CD4-positive, alpha-beta T cell treated with Interleukin-10 for 1 hour (primary cell): ENCODE measurements at places on chromosomes 6 and 20.
A peak's percentile ranks its signal among the peaks of the same experiment; 100 is the strongest.

DNA sequence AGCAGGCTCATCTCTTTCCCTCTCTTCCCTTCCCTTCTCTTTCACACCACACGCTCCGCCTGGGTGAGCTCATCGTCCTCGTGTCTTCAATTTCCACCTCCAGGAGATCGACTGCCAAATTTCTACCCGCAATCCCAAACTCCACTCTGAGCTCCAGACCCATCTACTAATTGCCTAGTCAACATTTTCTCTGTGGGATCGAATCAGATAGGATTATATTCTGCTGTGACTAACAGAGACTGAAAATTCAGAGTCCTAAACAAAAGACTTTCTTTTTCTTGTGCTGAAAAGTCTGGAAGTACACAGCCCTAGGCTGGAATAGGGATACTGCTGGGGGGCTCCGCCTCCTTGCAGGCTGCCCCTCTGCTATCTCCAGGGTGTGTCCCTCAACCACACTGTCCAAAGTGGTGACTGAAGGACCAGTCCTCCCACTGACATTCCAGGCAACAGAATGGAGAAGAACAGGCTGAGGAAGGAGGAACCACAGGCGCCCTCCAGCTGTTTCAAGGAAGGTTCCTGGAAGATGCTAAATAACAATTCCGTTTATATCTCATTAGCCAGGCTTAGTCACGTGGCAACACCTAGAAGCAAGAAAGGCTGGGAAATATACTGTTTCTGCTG lies 5.0 kb upstream of the HSPA12B start:
- no peak for DNase-seq

GRCh38 chr20:59726281-59726595 lies 121.9 kb downstream of the PHACTR3 start:
- no peak for DNase-seq

GRCh38 chr20:56060486-56060885 lies 55.2 kb upstream of the CBLN4 start:
- no peak for DNase-seq

DNA sequence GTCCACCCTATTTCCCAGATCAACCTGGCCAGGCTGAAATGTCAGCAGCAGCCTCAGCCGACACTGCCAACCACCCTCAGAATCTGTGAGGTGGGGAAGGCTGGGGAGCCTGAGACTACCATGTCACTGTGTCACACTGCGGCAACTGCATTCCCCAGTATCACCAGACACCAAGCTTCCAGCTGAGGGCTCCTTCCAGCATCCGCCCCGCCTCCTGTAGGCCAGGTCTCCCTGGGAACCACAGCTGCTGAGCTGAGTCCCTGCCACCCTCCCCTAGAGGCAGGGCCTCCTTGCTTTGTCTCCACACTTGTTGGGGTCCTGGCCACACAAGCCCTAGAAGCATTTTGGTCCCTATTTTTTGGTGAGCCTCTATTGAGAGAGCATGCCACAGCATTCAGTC lies 115.7 kb downstream of the UNC5CL start:
- no peak for DNase-seq

DNA sequence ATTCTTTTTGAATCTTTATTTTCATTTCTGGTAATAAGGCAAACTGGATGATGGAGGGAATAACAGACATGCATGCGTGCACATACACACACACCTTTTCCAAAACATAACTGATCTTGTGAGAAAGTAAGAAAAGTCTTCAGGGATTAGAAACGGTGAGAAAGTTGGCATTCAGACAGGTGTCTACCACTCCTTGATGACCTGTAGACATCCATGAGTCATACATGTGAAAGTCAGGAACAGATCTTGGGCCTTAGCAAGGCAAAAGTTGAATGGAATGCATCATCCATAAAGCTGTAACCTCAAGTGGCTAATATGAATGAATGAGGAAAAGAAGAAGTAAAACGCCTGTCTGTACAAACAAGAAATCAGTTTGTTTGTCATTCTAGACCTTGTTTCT lies 97.3 kb downstream of the GRIK2 start:
- no peak for DNase-seq

DNA sequence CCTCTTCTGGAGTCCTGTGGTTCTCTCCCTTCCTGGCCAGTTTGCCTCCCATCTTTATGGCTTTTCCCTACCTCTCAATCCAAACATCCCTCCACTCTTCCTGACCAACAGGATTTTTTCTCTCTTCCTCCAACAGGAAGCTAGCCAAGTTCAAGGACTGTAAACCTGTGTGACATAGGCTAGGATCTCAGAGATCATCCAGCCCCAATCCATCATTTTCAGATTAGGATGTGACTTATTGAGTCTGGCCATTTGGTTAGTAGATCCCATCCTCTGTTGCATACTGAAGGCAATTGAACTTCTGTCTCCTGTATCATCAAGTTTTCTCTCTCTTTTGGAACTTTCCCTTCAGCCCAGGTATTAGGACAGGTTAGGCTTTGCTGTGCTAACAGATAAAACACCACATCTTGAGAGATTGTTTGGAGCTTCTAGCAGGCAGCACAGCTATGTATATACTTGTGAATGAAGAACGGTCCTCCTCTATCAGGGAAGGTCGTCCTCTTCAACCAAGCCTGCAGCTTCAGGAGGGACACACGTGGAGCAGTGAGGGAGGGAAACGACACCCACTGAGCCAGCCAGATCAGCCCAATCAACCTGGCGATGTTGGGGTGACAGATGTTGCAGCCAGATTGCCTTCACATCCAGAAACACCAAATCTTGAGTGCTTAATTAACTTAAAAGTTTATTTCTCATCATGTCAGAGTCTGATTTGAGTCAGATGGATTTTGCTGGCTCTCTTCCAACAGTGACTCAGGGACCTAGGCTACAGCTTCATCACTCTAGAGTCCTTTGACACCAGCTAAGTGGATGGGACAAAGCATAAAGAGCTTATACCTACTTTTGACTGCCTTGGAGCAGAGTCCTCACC lies 106.8 kb downstream of the GJA10 start:
- no peak for DNase-seq

GRCh38 chr6:132268209-132268608 lies 133.1 kb downstream of the MOXD1 start:
- DNase-seq: no peak

DNA sequence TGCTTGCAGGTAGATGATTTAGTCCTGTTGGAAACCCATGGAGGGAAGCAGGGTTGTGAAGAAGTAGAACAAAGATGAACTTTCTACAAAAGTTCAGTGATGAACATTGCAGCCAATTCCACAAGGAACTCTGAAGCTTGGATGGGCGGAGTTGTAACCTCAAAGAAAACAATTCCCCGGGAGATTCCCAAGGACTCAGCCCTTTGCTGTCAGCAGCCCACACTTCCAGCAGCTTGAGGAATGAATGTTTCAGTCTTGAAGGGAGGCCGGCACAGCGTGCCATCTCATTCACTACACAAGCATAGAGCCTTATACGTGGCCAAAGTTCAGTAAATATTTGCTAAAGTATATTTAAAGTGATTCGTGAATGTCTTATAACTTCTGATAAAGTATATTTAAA lies 269.4 kb downstream of the NKAIN2 start:
- no peak for DNase-seq

DNA sequence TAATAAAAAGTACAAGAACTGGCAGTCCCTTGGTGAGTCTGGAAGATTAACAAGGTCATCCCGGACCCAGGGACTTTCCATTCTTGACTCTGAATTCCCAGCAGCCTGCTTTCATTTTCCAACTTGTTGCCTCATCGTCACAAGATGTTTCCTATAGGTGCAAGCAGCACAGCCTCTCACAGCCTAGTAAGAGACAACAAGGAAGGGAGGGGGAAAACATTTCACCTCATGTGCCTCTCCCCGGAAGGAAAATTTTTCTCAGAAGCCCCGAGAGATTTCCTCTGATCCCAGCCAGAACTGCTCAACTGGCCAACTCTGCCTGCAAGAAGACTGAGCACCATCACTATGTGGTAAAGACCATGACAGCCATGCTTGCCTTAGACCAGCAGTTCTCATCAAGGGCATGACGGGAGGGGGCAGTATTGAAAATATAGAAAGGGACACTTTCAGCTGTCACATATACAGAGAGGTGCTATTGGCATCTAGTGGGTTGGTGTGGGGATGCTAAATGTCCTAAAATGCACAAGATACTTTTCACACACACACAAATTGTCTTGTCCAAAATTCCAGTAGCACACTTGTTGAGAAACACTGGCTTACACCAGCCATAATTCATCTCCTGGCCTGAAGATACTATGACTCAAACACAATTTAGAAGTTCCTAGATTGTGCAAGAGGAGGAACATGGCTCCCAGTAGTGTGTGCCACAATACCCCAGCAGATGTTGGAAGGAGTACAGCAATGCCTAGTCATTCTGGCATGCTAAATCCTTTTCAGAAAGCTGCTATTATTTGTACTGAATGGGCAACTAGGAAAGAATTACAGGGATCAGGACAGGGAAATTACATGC lies 10.8 kb upstream of the WTAP start:
- no peak for DNase-seq

GRCh38 chr6:41125282-41125681 lies 28.9 kb downstream of the TREML1 start:
- no peak for DNase-seq

DNA sequence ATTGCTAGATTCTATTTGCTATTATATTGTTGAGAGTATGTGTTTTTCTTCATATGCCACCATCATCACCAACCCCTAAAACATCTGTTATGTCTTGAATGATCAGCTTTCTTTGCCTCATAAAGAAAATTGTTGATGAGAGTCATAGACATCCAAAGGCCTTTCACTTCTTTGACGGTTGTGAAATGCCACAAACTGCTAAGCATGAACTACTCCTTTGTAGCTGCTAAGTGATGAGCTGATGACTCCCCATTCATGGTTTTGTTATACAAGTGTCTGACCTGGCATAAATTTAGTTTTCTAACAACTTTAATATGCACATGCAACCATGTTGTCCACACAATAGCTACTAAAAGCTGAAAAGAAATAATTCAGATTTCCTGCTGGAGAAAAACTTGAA lies 684 bp upstream of the MED23 start:
- DNase-seq: peak; percentile 8

DNA sequence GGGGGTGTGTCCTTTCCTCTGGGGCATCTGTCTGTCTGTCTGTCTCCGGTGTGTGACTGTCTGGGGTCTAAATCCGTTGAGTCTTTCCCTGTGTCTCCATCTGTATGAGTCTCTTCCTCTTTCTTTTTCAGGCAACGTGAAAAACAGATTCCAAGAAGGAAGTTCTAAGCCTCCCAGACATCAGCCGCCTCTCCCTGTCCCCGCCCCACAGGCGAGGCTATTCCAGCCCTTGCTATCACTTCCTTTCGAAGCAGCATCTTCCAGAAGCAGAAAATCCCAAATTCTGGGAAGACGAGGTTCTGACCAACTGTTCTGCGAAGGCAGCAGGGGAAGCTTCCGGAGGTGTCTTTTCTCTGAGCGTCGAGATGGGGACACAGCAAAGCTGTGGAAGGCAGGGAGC lies 34.0 kb downstream of the PMEPA1 start:
- no peak for DNase-seq

DNA sequence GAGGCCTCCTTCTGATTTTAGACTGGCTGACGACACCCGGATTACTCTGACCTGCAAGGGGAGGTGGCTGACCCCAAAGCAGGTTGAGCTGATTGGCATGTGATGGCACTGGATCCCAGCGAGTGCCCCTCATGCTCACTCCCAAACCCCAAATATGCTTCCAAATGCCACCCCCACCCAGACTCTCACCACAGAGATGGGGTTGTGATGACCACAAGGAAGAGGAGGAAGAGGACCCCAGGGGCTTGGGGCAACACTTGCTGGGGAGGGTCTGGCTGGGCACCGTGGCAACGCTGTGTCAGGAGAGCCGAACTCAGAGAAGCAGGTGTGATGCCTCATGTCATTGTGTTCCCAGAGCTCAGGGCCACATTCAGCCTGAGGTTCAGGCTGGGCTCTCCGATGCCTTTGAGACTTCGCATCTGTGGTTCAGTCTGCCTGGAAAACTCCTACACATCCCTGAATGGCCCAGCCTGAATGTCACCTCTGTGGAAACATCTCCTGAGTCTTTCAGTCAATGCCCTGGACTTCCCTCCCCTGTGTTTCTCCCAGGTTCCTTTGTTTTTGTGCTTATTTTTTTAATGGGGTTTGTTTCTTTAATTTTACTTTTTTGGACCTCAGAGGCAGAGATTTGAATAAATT lies 169.1 kb upstream of the PMEPA1 start:
- no peak for DNase-seq
